ENCODE measurements at places on chromosomes 16 and 17.

GRCh38 chr17:75642784-75643642 is 9.8 kb downstream of the SMIM5 start:
- no peak for DNase-seq

- no peak for DNase-seq
Measured at GRCh38 chr16:30033270-30033669, 2.2 kb upstream of the TLCD3B start.

DNA sequence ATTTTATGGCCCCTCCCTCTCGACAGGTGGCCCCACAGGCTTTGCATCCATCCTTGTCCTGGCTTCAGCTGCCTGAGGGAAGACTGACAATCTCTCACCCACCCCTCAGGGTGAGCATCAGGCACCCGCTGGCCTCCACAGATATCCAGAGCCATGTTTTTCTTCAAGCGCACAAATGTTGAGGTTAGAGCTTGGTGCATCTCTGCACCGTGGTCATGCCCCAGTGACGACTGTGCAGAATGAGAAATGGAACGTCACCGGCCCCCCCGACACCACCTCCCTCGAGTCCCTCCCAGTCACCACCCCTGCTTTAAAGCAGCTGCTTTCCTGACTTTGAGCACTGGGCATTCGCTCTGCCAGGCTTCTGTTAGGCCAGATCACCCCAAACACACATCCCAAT is 19.8 kb upstream of the TIMP2 start:
- no peak for DNase-seq

GRCh38 chr17:50458270-50458669 is 10.4 kb downstream of the CHAD start:
- no peak for DNase-seq

DNA sequence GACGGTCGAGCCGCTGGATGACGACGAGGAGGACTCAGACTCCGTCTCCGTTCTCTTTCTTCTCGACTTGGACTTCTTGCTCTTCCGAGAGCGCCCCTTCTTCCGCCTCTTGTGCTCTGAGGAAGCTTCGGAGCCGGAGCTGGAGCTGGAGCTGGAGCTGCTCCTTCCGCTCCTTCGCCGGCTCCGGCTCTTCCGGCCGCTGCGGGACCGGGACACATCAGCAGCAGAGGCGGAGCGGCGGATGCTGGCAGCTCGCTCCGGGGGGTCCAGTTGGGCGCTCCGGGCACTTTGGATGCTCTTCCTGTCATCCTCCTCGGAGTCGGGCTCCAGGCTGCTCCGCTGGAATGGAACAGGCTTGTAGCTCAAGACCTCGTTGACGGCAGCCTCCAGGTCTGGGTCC is 36.9 kb downstream of the PIPOX start:
- no peak for DNase-seq

All from spinal cord (tissue), 10 donors.